Hypothalamus (tissue), 51 donors: ENCODE measurements at places on chromosomes 4 and X.

DNA sequence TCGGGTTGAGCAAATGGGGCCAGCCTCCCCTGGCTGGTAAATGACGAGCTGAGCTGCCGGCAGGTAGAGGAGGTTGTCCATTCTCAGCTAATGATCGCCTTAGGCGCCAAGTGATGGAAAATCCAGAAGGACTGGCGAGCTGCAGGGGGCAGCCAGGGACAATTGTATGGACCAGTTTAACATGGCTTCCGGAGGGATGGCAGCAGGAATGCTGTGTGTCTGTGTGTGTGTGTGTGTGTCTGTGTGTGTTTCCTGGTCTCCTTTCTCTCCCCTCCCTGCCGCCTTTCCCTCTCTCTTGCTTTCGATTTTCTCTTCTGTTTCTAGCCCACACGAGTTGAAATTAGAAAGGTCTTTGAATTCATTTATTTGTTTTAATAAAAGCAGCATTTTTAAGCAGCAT lies 45.2 kb upstream of the BCOR start:
- no peak for DNase-seq

GRCh38 chr4:143202824-143203223 lies 18.1 kb downstream of the USP38 start:
- DNase-seq = no peak

DNA sequence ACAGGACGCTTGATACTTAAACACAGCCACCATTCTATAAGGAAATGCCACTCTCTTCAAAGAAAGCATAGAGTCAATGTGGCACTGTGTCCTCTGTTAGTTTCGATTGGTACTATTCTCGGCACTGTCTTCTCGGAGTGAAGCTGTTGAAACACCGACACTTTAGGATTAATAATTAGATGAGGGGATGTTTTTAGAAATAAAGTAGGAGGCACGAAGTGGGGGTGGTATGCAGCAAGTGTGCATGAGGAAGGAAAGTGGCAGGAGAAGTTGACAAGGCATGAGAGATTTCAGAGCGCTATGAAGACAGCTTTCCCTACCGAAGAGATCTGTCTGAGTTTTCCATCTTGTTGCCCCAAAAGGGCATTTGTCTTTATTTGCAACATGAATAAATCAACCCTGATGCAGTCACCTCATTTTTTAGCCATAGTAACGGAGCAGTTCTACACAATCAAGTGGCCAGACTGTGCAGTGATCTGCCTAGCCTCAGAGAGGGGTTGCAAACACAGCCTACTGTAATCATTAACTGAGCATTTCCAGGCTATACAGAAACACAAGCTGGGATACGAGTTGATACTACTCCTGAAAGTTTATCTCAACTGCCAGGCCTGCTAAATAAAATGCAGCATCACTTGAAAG lies 8.3 kb downstream of the GPRIN3 start:
- DNase-seq = no peak

- DNase-seq = no peak
Measured at GRCh38 chr4:174532445-174532844, 10.2 kb upstream of the HPGD start.

DNA sequence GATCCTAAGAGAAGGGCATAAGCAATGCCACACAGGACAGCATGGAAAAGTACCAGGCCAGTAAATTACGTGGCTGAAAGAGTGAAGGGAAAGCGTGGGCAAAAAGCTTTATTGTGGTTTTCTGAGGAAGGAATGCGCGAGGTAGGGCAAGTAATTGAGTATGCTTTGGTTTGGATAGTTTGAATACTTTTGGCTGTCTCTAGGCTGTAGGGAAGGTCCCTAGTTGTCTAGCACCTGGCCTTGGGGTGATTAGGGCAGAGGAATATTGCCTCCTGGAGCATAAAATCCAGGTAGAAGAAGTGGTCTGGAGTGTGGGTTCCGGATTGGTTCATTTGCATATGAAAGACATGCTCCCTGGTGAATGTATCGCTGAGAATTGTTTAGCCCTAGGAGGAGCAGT lies 46.4 kb upstream of the NALF2 start:
- DNase-seq = no peak

DNA sequence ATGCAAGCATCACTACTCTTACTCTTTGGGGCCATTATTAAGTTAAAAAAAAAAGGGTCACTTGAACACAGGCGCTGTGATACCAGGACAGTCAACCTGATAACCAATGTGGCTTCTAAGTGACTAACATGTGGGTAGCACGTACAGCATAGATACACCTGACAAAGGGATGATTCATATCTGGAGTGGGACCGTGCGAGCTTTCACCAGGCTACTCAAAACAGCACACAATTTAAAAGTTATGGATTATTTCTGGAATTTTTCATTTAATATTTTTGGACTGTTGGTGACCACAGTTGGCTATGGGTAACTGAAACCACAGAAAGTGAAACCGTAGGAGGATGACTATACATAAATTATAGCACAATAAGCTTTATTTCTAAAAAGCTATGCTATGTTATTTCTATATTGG lies 113.8 kb upstream of the STIM2 start:
- DNase-seq = no peak

- DNase-seq = no peak
Measured at GRCh38 chrX:26851981-26852380, 611.2 kb downstream of the PPP4R3C start.

GRCh38 chr4:118955515-118955914 lies 66.9 kb downstream of the SYNPO2 start:
- no peak for DNase-seq
